Stimulated activated CD8-positive, alpha-beta memory T cell treated with anti-CD3 and anti-CD28 coated beads, Interleukin-12 subunit alpha, Interleukin-12 subunit beta, amount 100 ng/mL, for 4 hours (primary cell): ENCODE measurements at places on chromosomes 13 and 19.

DNA sequence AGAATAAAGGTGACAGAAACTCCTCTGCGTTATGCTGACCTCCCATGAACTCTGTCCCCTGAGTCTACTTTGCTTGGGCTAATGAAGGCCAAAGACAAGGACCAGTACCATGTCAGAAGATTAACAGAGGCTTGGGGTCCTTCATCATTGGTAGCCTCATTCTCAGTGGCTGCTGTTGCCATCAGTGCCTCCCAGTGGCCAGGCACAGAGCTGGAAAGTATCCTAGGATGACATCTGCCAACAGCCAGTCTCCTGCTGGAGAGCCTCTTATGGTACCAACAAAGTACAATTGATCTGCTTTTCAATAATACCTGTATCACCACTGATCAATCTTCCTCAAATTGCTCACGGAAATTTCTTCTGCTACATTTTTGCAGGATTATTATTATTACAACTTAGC, 281.6 kb downstream of the DNAJC15 start:
- DNase-seq, result no peak

- DNase-seq, result no peak
These were observed 39.2 kb downstream of the DPF1 start for GRCh38 chr19:38184815-38185214.

- DNase-seq, result no peak
These were observed 11.6 kb downstream of the WTIP start for GRCh38 chr19:34493038-34493648.

DNA sequence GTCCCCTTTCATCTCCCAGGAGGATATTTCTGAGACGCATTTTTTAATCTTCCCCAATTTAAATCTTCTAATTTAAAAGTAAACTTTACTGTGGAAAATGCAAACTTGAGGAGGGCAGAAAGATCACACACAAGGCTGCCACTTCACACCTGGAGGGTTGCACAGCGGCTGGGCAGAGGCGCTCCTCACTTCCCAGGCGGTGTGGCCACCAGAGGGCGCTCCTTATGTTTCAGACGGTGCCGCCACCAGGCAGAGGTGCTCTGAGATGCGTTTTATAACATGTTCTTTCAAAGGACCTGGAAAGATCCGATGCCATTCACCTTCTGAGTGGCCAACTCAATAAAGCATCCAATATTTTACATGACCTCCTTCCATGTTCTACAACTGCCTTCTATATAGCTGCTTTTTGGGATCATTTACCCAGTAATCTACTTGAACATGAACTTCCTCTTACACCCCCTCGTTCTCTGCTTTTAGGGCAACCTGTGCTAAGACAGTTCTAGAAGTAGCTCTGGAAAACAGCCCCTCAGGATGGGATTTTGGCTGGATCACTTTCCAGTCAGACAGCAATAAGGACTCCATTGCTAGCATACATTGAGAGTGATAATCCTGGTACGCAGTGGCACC, 14.8 kb upstream of the MTUS2 start:
- no peak for DNase-seq

DNA sequence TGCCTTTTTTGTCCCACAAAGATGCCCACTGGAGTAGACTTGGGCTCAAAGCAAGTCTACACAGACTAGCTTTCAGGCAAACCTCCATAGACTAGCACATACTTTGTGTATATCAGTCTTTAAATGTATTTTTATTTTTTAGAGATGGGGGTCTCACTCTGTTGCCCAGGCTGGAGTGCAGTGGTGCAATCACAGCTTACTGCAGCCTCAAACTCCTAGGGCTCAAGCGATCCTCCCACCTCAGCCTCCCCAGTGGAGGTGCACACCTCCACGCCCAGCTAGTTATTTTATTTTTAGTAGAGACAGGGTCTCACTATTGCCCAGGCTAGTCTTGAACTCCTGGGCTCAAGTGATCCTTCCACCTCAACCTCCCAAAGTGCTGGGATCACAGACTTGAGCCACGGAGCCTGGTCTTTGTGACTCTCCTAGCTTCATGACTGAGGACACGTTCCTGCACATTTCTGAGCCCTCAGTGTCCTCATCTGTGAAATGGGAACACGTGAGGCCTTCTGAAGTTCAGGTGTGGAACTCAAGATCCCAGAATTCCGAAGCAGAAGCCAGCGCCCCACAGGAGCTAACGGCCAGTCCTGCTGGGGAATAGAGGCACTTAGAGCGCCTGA, 5.1 kb upstream of the TPM4 start:
- no peak for DNase-seq

DNA sequence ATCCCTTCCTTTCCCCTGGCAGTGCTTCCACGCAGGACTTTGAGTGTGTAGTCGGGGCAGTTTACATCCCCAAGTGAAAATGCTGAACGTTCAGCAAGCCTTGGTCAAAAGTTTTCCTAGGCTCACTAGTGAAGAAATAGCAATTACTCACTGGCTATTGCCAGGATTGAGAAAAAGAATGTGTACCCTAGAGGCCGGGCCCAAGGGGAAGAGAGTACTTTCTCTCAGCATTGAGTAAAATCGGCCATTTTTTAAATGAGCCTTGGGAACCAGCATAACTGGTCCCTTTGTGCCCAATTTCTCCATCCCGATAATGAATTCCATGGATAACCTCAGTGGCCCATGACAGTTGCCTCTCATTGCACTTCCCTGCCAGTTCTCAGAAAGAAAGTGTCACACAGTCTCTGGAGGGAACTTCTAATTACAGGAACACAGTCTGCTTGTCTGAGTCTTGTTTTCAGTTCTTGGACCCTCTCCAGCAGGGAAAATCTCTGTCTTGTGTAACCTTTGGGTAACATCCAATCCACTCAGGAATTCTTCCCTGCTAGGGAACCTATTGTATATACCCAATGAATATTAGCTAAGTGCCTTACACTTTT, 7.3 kb upstream of the OR7D2 start:
- no peak for DNase-seq

GRCh38 chr13:77737583-77738200, 40.2 kb downstream of the SLAIN1 start:
- DNase-seq, result no peak

DNA sequence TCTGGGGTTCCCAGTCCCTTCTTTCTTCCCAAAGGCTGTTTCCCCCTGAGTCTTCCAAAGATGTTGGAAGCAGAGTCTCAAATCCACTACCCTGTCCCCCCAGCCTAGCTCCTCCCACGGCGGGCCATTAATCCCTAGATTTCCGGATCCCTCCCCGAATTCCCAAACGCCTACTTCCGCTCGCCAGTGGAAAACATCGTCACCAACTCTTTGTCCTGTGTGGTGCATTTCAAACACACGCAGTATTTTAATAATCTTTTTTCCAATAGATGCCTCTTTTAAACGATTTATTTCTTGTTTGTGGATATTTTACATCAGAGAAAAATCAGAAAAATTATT, 610 bp downstream of the ZNF791 start:
- DNase-seq, result no peak

DNA sequence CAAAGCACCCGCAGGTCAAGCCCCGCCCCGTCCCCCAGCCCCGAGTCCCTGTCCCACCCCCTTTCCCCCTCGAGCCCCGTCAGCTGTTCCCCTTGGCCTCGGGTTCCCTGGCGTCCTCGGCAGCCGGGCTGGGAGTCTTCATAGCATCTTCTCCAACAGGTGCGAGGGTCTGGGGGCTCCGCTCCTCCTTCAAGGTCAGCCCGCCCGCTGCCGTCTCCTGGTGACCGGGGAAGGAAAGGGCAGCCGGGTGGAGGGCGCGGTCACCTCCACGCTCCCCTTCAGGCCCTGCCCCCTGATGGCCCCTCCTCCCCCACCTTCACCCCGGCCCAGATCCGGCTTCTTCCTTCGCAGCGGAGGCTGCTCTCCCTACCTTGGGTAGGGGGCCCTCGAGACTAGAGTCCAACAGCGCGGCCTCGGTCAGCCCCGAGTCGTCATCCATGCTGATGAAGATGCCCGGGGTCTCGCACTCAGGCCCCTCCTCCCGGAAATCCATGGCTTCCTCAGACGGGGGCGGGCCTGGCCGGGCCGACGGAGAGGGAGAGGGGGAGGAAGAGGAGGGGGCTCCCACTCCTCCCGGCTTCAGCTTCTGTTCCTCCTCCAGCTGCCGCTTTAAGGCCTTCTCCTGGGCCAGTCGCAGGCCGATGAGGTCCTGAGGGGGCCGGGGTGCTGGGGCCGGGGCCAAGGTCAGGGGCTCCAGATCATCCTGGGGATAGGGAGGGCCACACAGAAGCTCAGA, 541 bp upstream of the RSPH6A start:
- no peak for DNase-seq

GRCh38 chr13:23140492-23140891, 40.3 kb upstream of the SGCG start:
- DNase-seq, result no peak
